Ovary (tissue), 10 donors: ENCODE measurements at places on chromosomes 5 and 9. TPM values are rescaled to one million over a fixed set of nuclear protein-coding genes. Genes with fewer than 3 reads are reported as not detected.

DNA sequence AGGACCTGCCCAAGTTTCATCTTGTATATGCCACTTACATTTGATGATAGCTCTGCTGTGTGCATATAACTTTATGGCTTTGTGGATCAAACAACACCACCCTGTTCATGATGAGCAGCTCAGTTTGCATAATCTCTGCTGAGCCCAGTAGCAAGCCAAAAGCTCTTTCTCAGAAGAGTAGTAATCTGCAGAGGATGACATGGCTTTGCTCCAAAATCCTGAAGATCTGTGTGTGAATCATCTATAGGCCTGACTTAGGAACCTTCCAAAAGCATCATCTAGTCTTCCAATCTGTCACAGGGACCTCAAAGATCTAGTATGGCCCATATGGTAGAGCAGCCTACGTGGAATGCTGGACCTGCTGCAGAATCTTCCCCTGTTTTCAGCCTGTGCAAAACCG, 394.6 kb downstream of the PSAT1 start:
- H3K36me3 ChIP-seq = no peaks in the 10 kb centered on the region
- H3K4me1 ChIP-seq = no peaks in the 10 kb centered on the region
- H3K27ac ChIP-seq = no peak overlapping the region
- no peak for DNase-seq

Gene C5orf34
- 1.2 TPM for total RNA-seq

DNA sequence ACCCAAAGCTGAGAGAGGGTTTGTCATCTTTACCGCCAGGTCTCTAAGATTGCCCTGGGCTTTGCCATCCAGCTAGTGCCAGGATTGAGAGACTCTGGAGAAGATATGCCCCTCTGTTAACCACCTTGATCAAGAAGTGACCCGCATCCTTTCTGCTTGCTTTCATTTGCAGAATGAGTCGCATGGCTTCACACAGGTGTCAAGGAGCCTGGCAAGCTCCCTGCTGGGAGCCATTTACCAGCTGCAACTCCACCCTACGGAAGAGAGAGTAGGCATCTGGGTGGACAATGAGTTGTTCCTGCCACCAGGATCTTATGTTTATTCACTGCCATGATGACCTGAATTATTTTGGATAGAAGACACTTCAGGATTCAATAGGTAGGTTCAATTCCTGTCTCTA, 43.0 kb downstream of the HSD17B3 start:
- H3K4me1 ChIP-seq = no peaks in the 10 kb centered on the region
- H3K4me3 ChIP-seq = no peak overlapping the region

Gene ANKRD34B
- not detected for total RNA-seq

DNA sequence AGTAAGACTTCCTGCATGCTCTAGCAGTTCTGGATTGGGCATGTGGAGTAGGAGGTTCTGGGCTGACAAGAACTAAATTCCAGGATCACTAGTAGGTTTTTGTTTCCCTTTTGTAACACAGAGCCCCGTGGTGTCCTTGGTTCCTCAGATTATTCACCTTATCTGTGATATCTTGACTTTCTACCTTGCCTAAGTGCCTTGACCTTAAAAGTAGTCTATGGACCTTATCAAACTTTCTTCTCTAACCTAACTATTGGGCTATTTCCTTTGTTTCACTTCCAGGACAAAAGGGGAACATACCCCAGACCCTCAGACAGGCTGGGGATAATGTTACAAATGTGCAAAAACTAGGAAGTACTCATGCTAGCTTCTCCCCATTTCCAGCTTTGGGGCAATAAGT, 595.3 kb downstream of the PSAT1 start:
- no peak overlapping the region for H3K27ac ChIP-seq
- no peak overlapping the region for H3K4me3 ChIP-seq
- no peaks in the 10 kb centered on the region for H3K27me3 ChIP-seq
- H3K36me3 ChIP-seq = no peaks in the 10 kb centered on the region

DNA sequence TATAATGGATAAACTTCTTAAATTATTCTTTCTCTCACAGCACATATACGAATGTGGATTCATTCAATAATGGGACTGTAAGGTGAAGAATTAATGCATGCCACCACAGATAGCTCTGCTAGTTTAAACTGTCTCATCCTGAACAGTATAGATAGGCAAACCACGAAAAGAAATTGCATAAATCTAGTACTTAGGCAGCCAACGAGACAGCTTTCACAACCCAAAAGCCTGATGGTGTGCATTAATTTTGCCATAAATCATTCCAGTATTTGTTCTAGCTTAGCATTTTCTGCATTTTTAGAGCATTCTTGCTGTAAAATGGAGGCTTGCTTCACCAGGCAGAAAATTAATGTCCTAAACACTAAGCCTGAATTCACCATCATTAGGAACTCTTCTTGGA, 834.2 kb upstream of the DMAC1 start:
- no peaks in the 10 kb centered on the region for H3K4me1 ChIP-seq
- H3K36me3 ChIP-seq = no peaks in the 10 kb centered on the region
- no peaks in the 10 kb centered on the region for H3K27me3 ChIP-seq
- H3K27ac ChIP-seq = no peak overlapping the region

DNA sequence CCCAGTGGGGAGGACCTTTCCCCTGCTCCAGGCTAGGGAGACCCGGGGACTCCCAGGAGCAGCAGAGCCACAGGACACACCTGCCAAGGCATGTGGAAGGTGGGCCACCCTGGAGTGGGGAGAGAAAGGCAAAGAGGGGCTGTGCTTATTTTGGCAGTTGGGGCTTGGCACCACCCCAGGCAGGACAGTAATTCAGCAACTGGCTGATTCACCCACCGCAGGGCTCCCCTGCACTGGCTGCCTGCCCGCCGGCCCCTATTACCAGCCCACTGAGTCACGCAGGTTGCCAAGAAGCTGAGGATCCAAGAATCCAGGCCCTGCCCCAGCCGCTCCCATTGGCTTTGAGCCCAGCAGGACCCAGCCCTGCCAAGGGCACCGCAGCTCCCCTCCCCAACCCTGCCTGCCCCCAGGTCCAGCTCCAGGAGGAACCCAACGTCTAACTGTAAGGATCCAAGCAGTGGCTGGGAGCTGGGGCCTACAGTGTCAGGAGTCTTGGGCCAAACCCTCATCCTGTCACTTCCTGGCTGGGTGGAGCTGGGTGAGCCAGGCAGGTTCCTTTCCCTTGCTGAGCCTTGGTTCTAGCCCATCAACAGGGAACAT, 14.2 kb upstream of the RALGDS start:
- no peak overlapping the region for H3K27ac ChIP-seq
- H3K4me1 ChIP-seq = peaks cover 30% of the 10 kb centered on the region
- H3K36me3 ChIP-seq = no peaks in the 10 kb centered on the region
- no peak overlapping the region for H3K4me3 ChIP-seq
- DNase-seq = peak; percentile 68

DNA sequence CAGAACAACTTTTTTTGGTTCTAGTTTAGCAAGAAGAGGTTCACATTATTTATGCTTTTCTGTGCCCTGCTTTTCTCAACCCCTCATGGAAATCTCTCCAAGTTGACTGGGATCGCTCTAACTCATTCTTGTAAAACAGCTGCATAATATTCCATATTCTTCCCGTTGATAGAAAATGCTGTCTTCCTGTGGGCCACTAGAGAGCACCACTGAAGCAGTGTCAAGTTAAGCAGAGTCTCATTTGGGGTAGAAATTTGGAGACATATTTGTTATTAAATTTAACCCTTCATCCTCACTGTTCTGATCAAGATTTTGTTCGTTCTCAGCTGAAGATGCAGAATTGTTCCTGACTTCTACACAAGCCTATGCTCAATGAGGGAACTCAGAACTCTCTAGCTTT, 140.1 kb downstream of the CEMIP2 start:
- H3K4me1 ChIP-seq = no peaks in the 10 kb centered on the region
- H3K27ac ChIP-seq = no peak overlapping the region
- no peaks in the 10 kb centered on the region for H3K36me3 ChIP-seq
- no peaks in the 10 kb centered on the region for H3K27me3 ChIP-seq

- DNase-seq = no peak
- no peak overlapping the region for H3K4me3 ChIP-seq
- H3K27me3 ChIP-seq = no peaks in the 10 kb centered on the region
- H3K36me3 ChIP-seq = no peaks in the 10 kb centered on the region
Observed at GRCh38 chr5:134964359-134965270, 3.1 kb upstream of the CATSPER3 start.

DNA sequence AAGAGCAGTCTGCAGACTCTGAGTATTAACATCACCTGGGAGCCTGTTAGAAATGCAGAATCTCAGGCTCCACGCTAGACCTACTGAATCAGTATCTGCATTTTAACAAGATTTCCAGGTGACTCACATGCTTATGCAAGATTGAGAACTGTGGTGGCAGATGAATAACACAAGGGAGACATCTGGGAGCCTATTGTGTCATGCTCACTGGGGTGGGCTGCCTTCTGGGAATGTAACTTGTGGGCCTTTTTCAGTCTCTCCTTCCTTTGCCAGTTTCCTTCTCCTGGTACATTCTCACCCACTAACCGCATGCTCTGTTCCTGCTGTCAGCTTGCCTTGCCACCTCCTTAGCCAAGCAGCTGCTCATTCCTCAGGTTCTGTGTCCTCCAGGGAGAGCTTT, 176.6 kb upstream of the C9orf72 start:
- no peaks in the 10 kb centered on the region for H3K36me3 ChIP-seq
- H3K4me3 ChIP-seq = no peak overlapping the region
- H3K27ac ChIP-seq = no peak overlapping the region
- H3K27me3 ChIP-seq = no peaks in the 10 kb centered on the region
- no peaks in the 10 kb centered on the region for H3K4me1 ChIP-seq
- no peak for DNase-seq

Gene NDUFS4
- 104 TPM for total RNA-seq

- no peaks in the 10 kb centered on the region for H3K4me1 ChIP-seq
- no peak overlapping the region for H3K4me3 ChIP-seq
- H3K27me3 ChIP-seq = no peaks in the 10 kb centered on the region
- no peak overlapping the region for H3K27ac ChIP-seq
- H3K36me3 ChIP-seq = no peaks in the 10 kb centered on the region
- no peak for DNase-seq
Observed at GRCh38 chr9:68844157-68844556, 139.1 kb downstream of the PIP5K1B start.

Gene CDC25C
- 0.13 TPM for total RNA-seq

Gene ASTN2
- total RNA-seq = 6.4 TPM

GRCh38 chr5:133552925-133553525, 59.3 kb downstream of the FSTL4 start:
- no peaks in the 10 kb centered on the region for H3K4me1 ChIP-seq
- no peak overlapping the region for H3K27ac ChIP-seq
- H3K36me3 ChIP-seq = no peaks in the 10 kb centered on the region
- H3K4me3 ChIP-seq = no peak overlapping the region
- H3K27me3 ChIP-seq = no peaks in the 10 kb centered on the region

Gene SHC3
- total RNA-seq = 0.71 TPM

DNA sequence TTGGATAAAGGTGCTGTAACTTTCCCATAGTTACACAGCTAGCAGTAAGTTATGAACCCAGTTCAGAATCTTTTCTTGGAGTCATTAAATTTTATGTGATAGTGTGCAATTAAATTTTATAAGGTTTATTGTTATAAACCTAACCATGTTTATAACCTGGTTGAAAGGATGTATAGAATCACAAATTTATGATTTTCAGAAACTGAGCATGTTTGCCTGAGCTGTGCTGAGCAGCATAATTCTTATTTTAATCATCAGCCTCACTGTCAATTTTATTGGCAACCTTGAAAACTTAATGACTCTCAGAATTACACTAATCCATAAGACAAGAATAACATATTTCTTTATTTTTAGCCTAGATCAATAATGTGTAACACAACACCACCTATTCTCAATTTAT, 46.9 kb downstream of the ADAMTS19 start:
- no peak overlapping the region for H3K4me3 ChIP-seq
- H3K36me3 ChIP-seq = no peaks in the 10 kb centered on the region
- H3K27me3 ChIP-seq = no peaks in the 10 kb centered on the region
- DNase-seq = no peak
- no peak overlapping the region for H3K27ac ChIP-seq

GRCh38 chr5:134568761-134569695, 43.6 kb downstream of the JADE2 start:
- no peaks in the 10 kb centered on the region for H3K36me3 ChIP-seq
- no peaks in the 10 kb centered on the region for H3K27me3 ChIP-seq
- H3K4me1 ChIP-seq = peaks cover 17% of the 10 kb centered on the region
- no peak overlapping the region for H3K27ac ChIP-seq
- H3K4me3 ChIP-seq = no peak overlapping the region

Gene SLC45A2
- total RNA-seq = not detected

DNA sequence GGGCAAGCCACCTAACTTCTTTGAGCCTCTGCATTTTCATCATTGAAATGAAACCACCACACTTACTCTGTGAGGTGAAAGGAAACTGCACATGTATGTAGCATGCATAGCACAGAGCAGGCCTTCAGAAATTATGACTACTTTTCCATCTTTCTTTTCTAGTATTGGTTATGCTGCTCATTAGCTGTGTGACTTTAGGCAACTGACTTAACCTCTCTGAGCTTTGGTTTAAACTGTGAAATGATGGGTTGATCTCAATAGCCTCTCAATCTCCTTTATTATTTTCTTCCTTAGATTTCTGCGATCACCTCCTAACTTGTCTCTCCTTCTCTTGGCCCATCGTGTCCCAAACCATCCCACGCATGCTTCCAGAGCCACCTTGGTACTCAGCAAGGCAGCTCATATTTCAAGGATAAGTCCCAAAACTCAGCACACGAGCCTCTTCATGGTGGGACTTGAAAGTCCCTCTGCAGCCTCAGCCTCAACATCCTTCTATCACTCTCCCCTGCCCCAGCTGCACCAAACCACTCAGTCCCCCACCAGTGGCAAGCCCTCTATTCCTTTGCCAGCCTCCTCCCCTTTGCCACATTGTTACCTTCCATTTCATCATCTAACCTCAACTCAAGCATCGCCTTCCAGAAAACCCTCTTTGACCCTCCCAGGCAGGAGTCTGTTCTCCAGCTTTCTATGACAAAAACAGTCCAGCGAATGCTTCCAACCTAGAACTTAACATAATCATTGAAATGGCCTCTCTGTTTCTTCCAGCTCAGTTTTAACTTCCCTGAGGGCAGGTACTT, 60.3 kb upstream of the DNAH5 start:
- no peak for DNase-seq
- H3K4me1 ChIP-seq = no peaks in the 10 kb centered on the region
- H3K27ac ChIP-seq = no peak overlapping the region
- no peaks in the 10 kb centered on the region for H3K27me3 ChIP-seq
- H3K36me3 ChIP-seq = no peaks in the 10 kb centered on the region
- no peak overlapping the region for H3K4me3 ChIP-seq

- H3K4me3 ChIP-seq = no peak overlapping the region
- no peaks in the 10 kb centered on the region for H3K27me3 ChIP-seq
- H3K27ac ChIP-seq = no peak overlapping the region
- no peak for DNase-seq
Observed at GRCh38 chr9:101130054-101130453, 101.5 kb downstream of the PLPPR1 start.

GRCh38 chr5:112532654-112533360, 113.7 kb upstream of the EPB41L4A start:
- no peak for DNase-seq
- no peaks in the 10 kb centered on the region for H3K27me3 ChIP-seq
- no peak overlapping the region for H3K4me3 ChIP-seq
- no peaks in the 10 kb centered on the region for H3K36me3 ChIP-seq
- H3K27ac ChIP-seq = no peak overlapping the region

DNA sequence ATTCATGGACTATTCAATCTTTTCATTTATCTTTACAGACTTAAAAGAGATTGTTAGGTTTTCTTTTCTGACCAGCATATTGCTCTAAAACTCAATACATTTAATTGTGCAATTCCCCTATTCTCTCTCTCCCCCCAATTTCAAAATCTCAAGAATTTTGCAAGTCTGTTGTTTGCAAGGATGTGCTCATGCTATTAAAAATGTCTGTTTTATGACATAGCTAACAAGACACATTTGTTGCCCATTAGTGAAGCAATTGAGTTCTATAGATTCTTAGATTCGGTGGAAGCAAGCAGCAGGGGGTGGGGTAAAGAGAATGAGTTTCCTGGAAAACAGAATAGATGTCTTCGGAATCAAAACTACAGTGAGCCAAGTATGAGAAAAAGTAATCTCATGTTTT, 8.5 kb upstream of the CSNK1A1 start:
- H3K36me3 ChIP-seq = no peaks in the 10 kb centered on the region
- H3K27me3 ChIP-seq = no peaks in the 10 kb centered on the region
- no peak overlapping the region for H3K4me3 ChIP-seq
- DNase-seq = no peak
